ENCODE measurements at places on chromosomes 5 and 9.

DNA sequence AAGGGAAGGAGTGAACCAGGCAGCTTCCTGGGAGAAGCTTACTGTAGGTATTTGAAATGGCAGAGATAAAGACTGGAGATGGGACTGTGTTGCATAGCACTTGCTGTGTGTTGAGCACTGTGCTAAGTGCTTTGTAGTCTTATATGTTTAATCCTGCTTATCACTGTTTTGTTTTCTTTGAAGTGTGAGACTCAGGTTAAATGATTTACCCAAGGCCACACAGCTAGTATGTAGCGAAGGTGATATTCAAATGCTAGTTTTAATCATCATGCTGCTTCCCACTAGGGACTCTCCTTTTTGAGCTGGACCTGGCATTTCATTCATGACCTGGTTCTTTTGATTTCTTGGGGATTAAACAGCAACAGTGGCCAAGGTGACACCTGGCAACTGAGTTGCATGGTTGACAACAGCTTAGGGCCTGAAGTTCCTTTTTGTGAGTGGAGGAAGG, 35.3 kb upstream of the SPRY4 start:
- DNase-seq, result no peak

DNA sequence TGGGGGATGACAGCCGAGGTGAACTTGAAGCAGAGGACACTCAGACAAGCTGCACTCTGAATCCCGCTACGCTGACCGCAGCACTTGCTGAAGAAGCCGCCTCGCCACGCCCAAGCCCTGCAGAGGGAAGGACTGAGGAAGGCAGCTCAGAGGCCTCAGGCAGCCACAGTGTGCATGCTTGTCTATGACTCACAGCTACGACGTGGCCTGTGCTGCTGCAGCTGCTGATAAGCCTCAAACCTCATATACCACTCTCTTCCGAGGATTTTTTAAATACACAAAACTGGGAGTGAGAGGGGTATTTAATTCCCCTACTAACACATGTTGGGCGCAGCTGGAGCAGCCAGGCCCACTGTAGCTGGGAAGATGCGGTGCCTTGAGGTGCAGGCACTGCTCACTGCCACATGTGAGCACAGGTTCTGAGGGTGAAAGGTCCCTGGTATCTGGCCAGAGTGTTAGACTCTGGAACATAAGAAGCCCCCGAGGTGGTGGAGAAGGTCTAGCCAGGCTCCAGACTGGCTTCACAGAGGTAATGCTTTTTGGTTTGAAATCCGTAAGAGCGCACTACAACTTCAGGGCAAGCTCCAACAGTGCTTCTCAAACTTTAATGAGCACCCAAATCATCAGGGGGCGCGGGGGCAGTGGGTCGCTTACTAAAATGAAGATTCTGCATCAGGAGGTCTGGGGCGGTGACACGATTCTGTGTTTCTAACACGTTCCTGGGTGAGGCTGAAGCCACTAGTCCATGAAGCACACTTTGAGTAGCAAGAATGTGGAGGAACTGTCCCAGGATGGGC, 196.8 kb downstream of the AUH start:
- DNase-seq, result no peak

DNA sequence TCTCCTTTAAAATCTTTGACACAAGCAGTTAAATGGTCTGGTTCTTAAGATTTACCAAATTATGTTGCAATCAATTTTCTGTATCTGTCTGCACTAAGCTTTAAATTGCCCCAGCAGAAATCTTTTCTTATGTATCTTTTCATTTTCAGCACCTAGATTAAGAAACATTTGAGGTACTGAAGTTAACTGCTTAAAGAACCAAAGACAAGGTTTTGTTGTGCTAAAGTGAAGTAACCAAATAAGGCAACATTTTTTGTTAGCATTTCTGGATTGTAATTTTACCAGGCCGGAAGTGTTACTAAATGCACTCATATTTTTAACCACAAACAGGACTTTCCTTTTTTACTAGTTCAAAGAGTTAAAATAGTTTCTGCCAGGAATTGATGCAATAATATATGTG, 24.1 kb upstream of the MTAP start:
- DNase-seq, result no peak

DNA sequence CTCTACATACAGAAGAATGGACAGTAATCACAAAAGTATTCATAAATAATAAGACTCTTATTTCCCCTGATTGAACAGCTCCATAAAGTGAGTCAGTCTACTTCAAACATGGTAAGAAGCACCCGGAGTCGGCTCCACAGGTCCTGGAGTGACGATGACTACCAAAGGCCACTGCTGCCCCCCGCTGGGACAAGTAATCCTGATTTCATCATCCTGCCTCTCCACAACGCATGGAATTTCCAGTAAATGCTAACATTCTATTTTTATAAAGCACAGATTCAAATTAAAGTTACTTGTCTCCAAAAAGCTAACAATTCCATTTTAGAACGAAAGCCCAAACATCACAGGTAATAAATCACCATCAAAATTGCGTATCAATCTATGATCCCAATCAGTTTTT, 16.2 kb downstream of the ATPSCKMT start:
- DNase-seq, result no peak

DNA sequence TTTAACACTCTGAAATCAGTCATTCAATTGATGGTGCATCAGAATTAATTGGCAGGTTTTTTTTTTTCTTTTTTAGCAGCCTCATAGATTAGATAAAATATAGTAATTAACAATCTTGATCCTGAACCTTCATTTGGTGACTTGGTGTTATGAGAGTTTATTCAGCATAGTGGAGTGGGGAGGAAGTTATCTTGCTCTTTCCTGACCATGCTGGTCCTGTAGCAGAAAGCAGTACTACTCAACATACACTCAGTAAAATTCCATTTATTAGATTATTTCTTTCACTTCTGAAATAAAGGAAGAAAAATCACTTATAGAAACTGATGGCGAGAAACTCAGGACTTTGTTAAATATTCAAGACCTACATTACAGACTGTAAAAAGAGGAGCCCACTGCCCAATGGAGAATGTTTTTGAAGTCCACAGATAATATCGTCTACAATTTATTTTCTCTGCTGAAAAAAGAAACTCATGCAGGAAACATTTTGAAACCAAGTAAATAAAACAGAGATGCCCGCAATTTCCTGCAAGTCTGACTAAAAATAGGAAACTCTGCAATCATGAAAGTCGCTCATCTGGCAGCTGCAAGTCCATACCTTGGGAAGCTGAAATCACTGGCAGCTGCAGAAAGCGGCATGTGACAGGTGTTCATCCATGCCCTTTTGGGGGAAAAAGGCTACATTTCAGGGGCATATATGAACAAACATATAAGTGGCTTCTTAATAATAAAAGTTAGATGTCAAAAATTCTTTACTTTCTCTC, 233.2 kb upstream of the RFX3 start:
- no peak for DNase-seq

DNA sequence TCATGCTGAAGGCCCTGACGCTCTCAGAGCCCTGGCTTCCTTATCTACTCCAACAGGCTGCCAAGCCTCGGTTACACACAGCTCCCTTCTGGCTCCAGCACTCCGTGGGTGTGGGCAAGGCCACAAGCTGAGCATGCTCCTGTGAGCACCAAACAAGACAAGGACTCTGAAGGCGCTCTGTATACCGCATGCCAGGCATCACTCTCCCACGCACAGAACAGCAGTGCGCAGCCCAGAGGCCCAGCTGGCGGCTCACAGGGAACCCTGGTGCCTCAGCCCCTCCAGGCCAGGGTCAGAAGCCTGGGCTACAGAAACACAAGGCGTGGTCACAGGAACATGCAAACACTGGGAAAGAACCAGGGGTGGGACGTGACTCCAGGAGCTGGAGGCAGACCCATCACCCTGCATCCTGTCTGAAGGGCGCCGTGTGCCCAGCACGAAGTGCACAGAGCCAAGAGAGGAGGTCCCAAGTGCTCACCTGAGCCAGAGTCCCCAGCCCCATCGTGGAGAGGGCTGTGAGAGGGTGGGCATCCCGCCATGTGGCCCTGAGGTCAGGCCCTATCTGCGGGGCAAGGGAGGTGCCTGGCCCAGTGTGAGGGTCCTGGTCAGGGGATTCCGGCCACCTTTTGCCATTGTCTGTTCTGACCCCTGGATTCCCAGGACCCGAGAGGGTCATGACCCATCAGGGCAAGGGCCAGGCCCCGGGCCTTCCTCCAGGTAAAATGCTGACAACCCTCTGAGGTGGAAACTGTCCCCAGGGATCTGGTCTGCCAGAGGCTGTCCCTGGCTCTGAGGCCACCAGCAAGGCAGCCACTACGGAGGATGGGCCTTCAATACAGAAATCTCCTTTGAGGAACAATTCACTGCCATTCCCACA, 54.7 kb downstream of the COL23A1 start:
- DNase-seq, result no peak

DNA sequence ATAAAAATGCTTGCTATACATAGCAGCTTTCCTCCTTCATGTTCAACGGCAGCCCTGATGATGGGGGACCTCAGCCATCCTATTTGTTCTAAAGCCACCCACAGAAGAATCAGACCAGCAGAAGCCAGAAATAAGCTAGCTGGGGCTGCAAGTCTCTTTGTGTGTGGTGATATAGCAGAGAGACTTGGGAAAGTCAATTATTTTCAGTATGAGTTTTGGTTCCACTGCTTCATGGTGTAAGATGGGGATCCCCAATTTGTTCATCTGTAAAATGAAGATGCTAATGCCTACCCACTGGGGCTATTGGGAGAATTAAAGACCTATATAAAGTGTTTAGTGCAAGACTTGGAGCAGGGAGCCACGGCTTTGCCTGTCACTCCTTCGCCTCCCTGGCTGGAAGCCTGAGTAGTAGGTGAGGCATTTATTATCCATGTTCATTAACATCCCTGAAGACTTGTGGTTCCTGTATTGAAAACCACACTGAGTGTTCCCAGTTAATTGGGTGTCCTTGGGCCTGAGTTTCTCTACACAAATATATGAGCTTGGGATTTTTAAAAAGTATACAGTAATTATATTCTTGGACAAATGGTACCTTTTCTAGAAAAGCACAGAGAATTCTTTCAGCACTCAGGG, 210.1 kb upstream of the SLC24A2 start:
- no peak for DNase-seq

GRCh38 chr9:131361202-131361833, 32.6 kb upstream of the PRRC2B start:
- no peak for DNase-seq

DNA sequence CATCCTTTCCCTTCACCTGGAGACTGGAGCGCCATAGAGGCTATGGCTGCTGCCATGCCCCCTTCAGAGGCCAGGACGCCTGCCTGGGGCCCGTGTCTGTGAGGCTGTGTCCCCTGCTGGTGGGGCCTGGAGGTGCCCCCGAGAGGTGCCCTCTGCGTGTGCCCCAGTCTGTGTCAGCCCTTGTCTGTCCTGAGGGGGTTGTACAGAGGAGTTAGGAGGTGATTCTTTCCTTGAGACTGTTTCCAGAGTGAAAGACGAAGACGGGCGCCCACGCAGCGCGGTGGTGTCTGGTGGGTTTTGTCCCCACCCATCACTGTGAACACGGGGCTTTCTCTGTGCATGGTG, 24.6 kb downstream of the TRAF2 start:
- DNase-seq, result no peak

- no peak for DNase-seq
Measured at GRCh38 chr5:179778591-179778990, 15.2 kb upstream of the LTC4S start.
